Amygdala (tissue), 56 donors: ENCODE measurements at places on chromosomes 3 and 15.

- no peak for DNase-seq
Observed at GRCh38 chr15:68012911-68013310, 41.2 kb upstream of the PIAS1 start.

GRCh38 chr3:188442430-188442829, 288.5 kb downstream of the LPP start:
- DNase-seq = no peak

DNA sequence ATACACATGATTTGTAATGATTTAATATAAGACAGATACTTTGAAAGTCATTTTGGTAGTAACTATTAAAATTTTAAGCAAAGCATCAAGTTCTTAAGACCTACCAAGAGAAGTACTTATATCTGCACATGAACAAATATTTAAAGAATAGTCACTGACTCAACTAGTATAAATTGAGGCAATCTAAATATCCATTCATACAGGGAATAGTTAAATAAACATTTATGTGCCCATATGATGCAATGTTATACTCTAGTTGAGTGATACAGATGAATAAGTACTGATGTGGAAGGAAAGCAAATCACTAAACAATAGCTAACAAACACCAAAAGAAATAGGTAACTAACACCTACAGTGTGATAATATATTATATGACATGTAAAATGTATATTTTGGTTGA, 527.7 kb downstream of the EPHA3 start:
- no peak for DNase-seq

DNA sequence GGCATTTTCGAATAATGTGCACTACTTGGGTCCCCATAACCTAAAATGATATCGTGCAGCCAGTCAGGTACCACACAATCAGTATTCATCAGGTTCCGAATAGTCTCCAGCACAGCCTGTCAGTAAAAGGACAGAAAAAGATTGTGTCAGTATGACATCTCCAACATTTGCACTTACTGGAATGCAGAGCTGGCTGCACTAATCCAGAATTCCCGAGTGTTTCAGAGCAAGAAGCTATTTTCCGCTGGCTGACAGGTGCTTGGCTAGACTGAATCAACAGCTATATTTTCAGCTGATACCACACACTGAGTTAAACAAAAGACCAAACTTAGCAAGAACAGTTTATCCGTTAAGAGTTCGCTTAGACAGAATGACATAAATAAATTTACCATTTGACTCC, 68.8 kb downstream of the AQR start:
- no peak for DNase-seq

- no peak for DNase-seq
Observed at GRCh38 chr15:60381148-60381788, 16.5 kb downstream of the ANXA2 start.

GRCh38 chr3:157810924-157811718, 295.1 kb downstream of the SHOX2 start:
- DNase-seq = no peak

DNA sequence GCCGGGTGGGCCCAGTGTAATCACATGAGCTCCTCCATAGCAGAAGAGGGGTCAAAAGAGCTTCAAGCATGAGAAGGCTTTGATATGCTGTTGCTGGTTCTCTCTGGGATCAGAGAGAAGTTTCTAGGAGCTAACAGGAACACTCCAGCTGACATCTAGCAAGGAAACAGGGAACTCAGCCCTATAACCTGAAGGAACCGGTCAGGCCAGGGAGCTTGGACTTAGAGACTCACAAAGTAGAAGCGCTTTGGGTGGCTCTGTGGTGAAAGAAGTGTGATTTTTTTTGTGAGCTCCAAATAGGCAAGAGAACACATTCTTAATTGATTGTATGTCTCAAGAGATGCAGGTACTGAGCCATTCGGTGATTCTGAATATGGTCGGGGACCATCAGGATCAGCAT, 26.2 kb upstream of the EPHB1 start:
- no peak for DNase-seq

GRCh38 chr15:25711164-25711563, 152.0 kb downstream of the ATP10A start:
- DNase-seq = no peak
